NCI-H510A treated with DMSO at 0.1 percent for 48 hours (cell line): ENCODE measurements at places on chromosomes 2 and 18.

DNA sequence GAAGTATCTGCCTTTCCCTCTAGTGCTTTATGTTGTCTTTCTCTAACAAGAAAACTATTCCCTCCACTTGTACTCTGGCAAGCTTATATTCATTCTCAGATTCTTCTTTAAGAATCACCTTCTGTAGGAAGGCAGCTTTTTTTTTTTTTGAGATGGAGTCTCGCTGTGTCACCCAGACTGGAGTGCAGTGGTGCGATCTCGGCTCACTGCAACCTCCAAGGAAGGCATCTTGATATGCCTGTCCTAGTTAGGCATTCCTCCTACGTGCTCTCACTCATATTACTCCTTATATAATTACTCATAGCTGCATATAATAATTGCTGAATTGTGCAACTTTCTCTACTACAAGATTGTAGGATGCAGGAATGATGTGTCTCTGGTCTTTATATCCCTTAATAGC is 15.8 kb downstream of the NDUFS1 start:
- no peak for DNase-seq

GRCh38 chr2:168594778-168595177 is 138.7 kb downstream of the CERS6 start:
- no peak for DNase-seq

DNA sequence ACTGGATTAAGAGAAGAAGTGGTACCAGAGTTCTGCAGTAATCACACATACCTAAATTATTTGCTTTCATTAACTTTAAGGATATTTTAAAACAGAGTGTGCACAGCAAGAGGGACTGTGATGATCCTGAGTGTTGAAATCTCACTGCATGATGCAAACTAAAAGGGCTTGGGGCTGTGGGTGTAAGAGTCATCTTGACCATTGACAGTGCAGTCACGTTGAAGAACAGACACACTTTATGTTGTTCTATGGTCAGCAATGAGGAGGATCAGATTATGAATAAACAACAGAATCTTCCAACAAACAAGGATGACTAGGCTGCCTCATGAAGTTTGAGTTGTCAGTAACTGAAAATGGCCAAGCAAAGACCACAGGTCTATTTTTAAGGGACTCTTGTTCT is 87.2 kb upstream of the GALNT5 start:
- DNase-seq: no peak

DNA sequence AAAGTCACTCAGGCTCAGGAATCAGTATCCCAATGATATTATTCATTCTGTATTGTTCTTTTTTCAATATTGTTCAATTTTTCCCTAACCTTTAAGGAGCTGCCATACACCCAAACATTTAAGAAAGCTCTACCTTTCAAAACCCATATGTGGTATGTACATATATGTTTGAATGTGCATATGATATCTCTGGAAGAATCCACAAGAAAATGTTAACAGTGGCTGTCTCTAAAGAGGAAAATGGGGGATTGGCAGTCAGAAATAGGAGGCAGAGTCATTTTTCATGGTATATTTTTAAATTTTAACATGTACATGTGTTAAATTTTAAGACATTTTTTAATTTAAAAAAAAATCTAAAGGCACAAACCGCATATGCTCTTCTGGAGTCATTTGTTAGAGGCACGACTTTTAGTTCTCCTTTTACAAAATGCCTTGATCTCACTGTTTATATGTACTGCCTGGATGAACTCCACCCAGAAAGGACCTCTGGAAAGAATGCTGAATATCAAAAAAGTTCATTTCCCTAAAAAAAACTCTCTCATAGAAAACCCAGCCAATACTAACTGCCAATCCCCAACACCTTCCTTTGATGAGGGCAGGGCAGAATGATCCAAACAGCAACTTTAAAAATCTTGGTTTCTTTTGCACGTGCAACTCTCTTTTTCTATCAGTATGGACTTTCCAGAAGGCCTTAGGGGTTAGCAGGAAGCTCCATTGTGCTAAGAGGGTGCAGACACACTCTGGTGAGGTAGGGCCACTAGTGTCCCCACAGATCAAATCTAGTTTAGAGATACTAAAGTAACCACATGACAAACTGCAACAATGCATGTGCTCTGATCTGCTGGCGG is 23.6 kb downstream of the KCTD1 start:
- no peak for DNase-seq

DNA sequence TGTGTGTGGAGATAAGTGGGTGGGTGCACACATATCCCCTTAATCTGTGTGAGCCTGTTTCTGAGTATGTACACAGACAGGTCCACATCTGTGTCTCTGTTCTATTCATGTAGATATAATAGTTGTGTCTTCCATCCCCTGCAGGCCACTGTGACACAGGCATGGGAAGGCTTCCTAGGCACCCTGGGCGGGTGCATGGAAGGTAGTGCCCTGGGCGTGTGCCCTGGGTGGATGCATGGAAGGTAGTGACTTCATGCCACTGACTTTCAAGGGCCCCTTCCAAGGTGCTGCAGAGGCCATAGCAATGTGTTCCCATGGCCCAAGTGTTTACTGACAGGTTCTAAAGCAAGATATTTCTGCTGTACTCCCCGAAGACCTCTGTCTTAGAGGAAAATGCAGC is 462.5 kb upstream of the HS6ST1 start:
- DNase-seq: no peak

DNA sequence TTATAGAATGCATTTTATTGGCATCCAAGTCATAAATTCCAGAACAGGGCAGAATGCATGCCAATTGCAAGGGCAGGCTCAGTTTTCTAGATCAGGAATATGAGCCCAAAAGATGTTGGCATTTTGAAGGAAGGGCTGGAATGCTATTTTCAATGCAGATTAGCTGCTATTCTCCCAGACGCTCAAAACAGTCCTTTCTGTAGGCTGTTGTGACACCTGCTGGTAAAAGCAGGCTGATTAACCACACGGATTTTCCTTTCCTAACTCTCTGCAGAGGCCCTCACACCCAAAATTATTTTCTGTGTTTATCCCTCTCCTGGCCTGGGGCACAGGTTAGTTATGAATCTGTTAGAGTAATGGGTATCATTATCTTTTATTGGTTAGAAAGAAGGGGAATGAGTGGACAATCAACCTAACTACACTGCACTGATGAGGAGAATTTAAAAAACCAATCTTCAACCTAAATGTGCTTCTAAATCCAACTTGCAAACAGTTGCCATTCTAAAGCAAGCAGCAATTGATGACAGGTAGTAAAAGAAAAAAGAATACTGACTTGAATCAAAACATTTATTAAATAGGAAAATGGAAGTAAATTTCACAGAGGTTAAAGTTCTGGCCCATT is 94.0 kb downstream of the PLA2R1 start:
- DNase-seq: peak; percentile 5

DNA sequence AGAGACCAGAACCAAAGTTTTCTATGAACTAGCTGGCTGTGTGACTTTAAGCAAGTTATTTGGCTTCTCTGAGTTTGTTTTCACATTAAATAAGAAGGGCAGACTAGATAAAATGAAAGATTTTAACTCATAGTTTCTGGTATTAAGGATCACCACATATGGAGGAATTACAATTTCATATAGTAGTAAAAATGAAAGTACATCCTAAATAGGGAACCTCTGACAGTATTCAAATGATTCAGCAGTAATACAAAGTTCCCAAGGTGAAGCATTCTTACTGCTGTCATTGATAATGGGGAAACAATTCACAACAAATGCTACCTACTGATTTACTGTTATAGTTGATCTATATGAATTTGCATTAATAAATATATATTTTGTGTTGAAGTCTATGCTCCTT is 170.3 kb upstream of the VRK2 start:
- DNase-seq: no peak

GRCh38 chr18:28136071-28136470 is 40.9 kb downstream of the CDH2 start:
- no peak for DNase-seq

- no peak for DNase-seq
Observed at GRCh38 chr2:219912491-219912921, 285.1 kb downstream of the SLC4A3 start.

DNA sequence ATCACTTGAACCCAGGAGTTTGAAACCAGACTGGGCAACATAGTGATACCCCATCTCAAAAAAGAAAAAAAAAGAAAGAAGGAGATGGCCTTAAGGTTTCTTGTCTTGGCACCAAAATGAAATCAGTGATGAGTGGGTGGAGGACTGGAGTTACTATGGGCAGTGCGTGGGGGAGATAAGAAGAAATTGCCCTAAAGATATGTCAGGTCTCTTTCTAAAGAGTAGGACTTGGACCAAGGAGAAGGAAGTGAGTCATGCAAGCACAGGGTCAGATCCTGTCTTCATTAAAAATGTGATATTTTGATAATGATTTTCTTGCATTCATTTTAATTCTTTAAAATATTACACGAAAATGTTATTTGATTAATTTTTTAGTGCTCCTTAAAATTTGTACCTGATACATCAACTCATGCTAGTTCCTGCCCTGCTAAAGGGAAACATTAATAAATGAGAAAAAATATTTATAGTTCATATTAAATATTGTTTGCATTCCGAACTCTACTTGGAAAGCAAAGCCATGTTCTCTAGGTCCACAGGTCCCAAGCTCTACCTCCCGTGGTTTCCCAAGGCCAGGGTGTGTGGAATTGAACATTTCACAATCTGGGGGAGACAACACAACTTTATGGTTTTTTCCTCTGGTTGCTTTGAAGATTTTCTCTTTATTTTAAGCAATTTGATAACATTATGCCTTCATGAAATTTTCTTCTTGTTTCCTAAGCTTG is 62.6 kb upstream of the CTLA4 start:
- no peak for DNase-seq

DNA sequence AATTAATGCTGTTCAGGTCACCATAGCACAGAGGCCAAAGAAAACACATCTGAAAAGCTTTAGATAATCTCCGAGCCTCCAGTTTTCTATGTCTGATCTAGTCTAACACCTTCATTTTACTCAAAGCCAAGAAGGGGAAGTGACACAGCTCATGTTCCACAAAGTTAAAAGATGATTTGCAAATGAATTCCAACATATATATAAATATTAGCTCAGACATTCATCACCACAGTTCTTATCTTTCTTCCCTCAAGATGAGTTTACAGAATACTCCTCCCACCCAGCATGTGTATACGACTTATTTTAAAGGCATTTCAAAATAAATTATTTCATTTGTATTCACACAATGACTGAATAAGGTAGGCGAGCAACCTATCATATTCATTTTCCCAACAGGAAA is 82.4 kb downstream of the AAK1 start:
- DNase-seq: no peak

DNA sequence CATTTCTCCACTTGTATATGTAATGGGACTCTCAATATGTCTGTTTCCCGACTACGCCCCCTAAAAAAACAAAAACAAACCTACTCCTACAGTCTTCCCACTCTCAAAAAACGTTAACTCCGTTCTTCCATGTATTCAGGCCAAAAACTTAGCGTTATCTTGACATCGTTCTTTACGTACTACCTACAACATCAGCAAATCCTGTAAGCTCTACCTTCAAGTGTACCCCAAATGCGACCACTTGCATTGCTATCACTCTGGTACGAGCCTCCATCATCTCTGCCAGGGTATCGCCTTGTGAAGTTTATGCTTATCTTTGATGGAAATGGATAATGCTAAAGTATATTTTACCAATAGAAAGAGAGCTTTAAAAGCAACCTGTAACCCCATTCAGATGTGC is 479 bp downstream of the GPATCH11 start:
- no peak for DNase-seq

GRCh38 chr2:201795607-201796477 is 10.5 kb upstream of the CDK15 start:
- DNase-seq: no peak

DNA sequence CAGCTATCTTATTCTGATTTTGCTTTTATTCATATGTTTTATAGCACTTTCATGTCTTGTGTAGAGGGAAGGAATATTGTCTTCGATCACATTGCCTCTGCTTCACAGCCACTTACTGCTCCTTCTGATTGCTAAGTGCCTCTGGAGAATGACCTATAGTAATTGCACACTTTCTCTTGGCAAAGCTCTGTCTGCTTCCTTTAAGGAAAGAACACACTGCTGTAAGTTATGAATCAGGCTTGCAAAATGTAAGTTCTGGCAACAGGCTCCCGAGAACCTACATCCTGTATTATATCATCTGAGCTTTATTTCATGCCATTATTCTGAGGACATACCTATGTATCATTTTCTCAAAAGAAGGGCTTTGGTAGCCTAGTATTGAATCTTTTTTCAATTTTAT is 170.7 kb downstream of the ZNF804A start:
- DNase-seq: no peak

DNA sequence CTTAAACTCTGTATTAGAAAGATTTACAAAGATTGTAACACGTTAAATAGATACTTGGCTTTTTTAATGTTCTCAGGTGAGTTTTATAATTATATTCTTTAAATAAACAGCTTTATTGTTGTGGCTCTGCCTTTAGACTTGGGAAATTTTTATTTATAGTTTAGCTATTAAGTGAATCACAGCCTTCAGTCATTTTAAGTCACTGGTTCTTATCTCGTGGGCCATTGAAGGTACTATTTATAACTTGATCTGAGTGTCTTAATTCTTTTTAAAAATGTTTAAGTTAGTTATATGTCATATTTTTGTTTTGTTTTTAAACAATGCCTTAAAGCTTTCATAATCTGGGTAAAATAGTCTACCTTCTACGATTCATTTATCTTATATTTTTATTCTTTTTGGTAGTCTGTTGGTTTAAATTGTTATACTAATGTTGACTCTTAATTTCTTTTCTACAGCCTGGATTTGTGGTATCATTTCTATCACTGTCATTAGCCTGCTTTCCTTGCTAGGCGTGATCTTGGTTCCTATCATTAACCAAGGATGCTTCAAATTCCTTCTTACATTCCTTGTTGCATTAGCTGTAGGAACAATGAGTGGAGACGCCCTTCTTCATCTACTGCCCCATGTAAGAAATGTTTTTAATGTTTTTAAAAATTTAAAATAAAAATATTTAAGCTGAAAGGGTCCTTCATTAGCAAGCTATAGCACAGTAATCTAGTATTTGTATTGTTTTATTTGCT is 49.3 kb downstream of the SLC39A10 start:
- no peak for DNase-seq

GRCh38 chr18:76565238-76566173 is 70.5 kb upstream of the ZNF516 start:
- peak; percentile 98 for DNase-seq

DNA sequence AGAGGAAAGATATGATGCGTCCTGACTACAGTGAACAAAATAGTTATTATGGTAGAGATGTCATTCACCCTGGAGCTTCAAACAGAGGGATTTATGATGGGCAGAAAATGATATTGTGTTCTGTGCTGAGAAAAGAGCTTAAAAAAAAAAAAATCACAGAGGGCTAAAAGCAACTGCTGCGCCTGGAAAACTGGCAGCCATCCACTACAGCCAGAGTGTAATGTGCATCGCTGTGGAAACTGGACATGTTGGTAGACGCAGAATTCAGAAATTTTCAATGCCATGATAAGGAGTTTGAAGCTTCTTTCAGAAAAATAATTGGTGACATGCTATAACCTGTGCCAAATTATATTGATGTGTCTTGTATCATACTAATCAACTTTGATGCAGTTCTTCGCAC is 122.9 kb upstream of the SOX11 start:
- DNase-seq: no peak

DNA sequence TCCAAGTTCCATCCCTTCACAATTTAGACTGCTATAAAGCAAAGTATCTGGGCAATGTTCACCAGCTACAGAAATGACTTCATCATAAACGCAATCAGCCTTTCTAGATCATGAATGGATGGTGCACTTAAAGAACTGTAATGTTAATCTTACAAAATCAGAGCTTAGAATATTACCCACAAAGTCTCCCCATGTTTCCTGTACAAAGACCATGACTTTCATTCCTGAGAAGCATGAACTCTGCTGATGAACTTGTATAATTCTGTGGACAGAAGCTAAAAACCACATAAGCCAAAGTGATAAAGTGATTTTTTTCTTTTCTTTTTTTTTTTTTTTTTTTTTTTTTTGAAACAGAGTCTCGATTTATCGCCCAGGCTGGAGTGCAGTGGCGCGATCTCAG is 53.3 kb downstream of the C1D start:
- no peak for DNase-seq
